ENCODE measurements at places on chromosomes 6 and 20. TPM values are rescaled to one million over a fixed set of nuclear protein-coding genes. Genes with fewer than 3 reads are reported as not detected.

GRCh38 chr6:3948866-3949265, 99.7 kb downstream of the FAM50B start:
- no peak overlapping the region for H3K27ac ChIP-seq
- peaks cover 15% of the 10 kb centered on the region for H3K27me3 ChIP-seq
- H3K4me1 ChIP-seq, result no peaks in the 10 kb centered on the region
- H3K36me3 ChIP-seq, result no peaks in the 10 kb centered on the region
- DNase-seq, result no peak

- H3K4me1 ChIP-seq, result peaks cover 17% of the 10 kb centered on the region
- DNase-seq, result peak; percentile 98
- H3K4me3 ChIP-seq, result no peak overlapping the region
Observed at GRCh38 chr6:156167625-156168071, 609.5 kb upstream of the ARID1B start.

- H3K27ac ChIP-seq, result no peak overlapping the region
- H3K4me3 ChIP-seq, result no peak overlapping the region
- no peaks in the 10 kb centered on the region for H3K27me3 ChIP-seq
- no peaks in the 10 kb centered on the region for H3K4me1 ChIP-seq
- H3K36me3 ChIP-seq, result no peaks in the 10 kb centered on the region
Observed at GRCh38 chr6:133503336-133503729, 262.2 kb downstream of the EYA4 start.

- H3K27ac ChIP-seq, result no peak overlapping the region
- peak; percentile 64 for DNase-seq
- no peaks in the 10 kb centered on the region for H3K36me3 ChIP-seq
- no peaks in the 10 kb centered on the region for H3K27me3 ChIP-seq
- H3K4me3 ChIP-seq, result no peak overlapping the region
Observed at GRCh38 chr6:40719671-40720374, 132.7 kb upstream of the LRFN2 start.

DNA sequence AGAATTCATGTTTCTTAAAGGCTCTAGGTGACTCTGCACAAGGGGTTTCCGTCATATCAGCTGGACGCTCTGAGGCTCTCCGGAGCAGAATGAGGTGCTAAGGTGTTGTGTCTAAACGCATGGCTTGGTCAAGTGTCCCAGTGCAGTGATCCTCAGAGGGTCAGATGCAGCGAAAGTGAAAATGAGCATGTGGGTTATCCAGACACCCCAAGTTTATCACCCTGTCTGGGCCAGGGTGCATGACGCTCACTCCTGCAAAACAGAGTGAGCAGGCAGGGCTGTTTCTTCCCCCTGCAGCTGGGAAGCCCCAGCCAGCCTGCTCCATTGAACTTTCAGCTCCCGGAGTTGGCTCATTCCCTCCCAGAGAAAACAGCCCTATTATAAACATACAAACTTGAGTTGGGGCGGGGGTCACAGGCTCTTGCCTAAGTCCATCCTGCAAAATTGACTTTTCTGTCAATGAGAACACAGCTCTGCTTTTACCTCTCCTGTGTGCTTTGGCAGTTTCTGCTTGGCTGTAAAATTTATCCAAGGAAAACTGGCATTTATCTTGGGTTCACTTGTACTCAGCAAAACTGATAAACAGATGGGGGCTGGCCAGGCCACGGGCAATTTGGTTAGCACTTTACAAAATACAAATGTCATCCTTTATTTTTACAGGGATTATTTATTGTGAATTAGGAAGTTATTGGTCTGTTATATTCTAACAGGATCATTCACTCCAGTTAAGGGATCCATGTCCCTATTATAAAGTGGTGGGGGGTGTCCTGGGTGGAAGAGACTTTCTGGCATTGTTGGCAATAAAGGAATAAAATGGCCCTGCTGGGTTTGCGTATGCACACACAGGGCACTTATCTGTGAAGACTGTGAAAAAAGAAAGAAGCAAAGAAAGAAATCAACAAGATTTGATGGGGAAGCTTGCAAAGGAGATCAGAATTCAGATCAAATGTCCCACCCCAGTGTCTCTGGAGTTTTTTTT, 154.9 kb downstream of the FOXA2 start:
- H3K4me1 ChIP-seq, result no peaks in the 10 kb centered on the region
- DNase-seq, result no peak
- no peaks in the 10 kb centered on the region for H3K36me3 ChIP-seq
- no peaks in the 10 kb centered on the region for H3K27me3 ChIP-seq
- no peak overlapping the region for H3K27ac ChIP-seq

DNA sequence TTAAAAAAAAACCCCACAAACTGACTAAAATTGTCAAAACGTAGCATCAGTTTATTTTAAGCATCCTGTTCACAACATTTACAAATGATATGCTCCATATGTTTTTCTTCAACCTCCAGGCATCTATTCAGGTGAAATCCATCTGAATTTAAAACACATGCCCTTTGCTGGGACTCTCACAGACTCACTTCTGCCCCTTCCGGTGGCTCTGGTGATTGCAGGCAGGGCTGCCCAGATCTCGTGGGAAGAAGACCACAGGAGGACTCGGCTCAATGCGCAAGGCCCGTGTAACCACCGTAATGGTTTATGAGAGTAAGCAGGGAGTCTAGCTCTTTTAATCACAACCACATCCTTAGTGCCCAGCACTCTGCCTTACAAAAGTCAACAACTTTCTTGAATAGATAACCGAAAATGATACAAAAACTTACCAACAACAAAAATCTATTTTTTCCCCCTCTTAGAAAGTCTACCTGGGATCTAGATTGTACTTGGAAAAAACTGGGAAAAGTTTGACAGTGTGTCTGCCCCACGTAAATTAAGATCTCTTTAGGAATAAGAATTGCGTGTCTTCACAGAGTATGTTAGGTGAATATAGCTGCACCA, 139.1 kb downstream of the KIF16B start:
- H3K4me3 ChIP-seq, result no peak overlapping the region
- DNase-seq, result peak; percentile 52
- H3K4me1 ChIP-seq, result no peaks in the 10 kb centered on the region
- no peak overlapping the region for H3K27ac ChIP-seq
- no peaks in the 10 kb centered on the region for H3K36me3 ChIP-seq
- H3K27me3 ChIP-seq, result no peaks in the 10 kb centered on the region

The CST2 gene
- total RNA-seq, result not detected

The MYB gene
- 0.53 TPM for total RNA-seq

GRCh38 chr20:9555781-9556180, 41.4 kb downstream of the LAMP5 start:
- H3K27ac ChIP-seq, result no peak overlapping the region
- H3K4me1 ChIP-seq, result no peaks in the 10 kb centered on the region
- no peak overlapping the region for H3K4me3 ChIP-seq
- H3K36me3 ChIP-seq, result no peaks in the 10 kb centered on the region

GRCh38 chr6:29651413-29652197, 5.3 kb upstream of the MOG start:
- H3K36me3 ChIP-seq, result no peaks in the 10 kb centered on the region
- H3K27me3 ChIP-seq, result peaks cover 20% of the 10 kb centered on the region
- H3K4me3 ChIP-seq, result no peak overlapping the region
- peak; percentile 47 for DNase-seq

DNA sequence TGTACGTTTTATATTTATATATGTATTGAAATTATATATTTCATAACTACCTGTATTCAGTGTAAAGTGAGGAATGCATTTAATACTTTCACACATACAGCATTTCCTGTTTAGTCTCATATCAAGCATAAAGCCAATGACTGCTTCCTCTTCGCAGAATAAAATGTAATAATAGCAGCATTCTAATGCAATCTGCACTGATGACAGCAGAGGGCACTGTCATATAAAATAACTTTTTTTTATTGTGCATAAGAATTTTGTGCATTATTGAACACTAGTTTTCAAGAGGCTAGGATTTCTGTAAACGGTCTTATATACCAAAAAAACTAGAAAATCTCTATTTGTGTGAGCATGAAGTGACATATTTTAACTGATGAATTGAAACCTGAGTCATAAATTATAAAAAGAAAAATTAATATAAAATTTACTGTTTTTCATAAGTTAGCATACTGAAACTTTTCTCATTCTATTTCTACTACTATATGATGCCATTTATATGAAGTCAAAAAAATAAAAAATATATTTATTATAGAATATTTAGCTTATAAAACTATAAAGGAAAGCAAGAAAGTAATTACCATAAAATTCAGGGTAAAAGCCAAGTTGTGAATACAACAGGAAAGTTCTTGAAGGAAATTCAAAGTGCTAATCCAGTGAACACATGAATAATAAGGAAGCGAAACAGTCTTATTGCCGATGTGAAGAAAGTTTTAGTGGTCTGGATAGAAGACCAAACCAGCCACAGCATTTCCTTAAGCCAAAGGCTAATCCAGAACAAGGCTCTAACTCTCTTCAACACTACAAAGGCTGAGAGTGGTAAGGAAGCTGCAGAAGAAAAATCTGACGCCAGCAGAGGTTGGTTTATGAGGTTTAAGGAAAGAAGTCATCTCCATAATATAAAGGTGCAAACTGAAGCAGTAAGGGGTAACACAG, 36.3 kb downstream of the RNF146 start:
- H3K36me3 ChIP-seq, result no peaks in the 10 kb centered on the region
- peak; percentile 81 for DNase-seq
- H3K27ac ChIP-seq, result no peak overlapping the region
- no peak overlapping the region for H3K4me3 ChIP-seq
- peaks cover 29% of the 10 kb centered on the region for H3K4me1 ChIP-seq
- H3K27me3 ChIP-seq, result no peaks in the 10 kb centered on the region
